ENCODE measurements at places on chromosomes 1 and 21.

GRCh38 chr1:91928026-91928425, 21.2 kb upstream of the BRDT start:
- DNase-seq = no peak

DNA sequence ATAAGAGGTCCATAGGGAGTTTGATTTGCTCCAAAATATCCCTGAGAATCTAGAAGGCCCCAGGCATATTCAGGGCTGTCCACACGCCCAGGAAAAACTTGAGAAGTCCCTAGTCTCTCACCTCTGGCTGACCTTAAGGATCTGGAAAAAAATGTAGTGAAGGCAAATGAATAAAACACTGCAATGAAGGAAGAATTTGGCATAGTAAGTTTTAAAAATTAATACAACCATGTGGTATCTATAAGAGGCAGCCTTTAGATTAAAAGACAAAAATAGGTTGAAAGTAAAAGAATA, 91.3 kb downstream of the COLGALT2 start:
- DNase-seq = no peak

DNA sequence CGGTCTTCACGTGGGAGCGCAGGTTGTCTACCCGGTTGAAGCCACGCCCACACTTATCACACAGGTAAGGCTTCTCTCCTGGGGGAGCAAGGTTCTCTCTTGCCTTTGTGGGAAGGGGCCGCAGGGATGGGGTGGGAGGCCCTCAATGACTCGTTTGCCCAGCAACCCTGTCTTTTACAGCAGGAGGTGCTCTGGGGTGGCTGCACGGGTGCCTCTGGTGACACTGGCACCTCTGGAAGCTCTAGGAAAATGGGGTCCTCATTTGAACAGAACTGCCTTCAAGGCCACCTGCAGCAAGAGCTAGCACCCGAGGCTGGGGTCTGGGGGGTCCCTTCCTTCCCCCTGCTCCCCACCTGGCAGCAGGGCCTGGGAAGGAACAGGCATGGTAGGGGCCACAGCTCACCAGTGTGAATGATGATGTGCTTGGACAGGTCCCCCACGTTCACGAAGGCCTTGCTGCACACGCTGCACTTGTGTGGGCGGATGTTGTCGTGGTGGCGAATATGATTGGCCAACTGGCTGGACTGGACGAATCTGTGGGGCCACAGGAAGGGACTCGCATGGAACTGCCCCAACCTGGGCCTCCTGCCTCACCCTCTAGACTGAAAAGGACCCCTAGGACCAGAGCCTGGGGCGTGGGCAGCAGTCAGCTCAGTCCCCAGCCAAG, 33.1 kb downstream of the ZBTB17 start:
- no peak for DNase-seq

- no peak for DNase-seq
Observed at GRCh38 chr1:200354243-200354642, 55.6 kb downstream of the ZNF281 start.

- no peak for DNase-seq
Observed at GRCh38 chr1:96804648-96805047, 83.1 kb downstream of the PTBP2 start.

DNA sequence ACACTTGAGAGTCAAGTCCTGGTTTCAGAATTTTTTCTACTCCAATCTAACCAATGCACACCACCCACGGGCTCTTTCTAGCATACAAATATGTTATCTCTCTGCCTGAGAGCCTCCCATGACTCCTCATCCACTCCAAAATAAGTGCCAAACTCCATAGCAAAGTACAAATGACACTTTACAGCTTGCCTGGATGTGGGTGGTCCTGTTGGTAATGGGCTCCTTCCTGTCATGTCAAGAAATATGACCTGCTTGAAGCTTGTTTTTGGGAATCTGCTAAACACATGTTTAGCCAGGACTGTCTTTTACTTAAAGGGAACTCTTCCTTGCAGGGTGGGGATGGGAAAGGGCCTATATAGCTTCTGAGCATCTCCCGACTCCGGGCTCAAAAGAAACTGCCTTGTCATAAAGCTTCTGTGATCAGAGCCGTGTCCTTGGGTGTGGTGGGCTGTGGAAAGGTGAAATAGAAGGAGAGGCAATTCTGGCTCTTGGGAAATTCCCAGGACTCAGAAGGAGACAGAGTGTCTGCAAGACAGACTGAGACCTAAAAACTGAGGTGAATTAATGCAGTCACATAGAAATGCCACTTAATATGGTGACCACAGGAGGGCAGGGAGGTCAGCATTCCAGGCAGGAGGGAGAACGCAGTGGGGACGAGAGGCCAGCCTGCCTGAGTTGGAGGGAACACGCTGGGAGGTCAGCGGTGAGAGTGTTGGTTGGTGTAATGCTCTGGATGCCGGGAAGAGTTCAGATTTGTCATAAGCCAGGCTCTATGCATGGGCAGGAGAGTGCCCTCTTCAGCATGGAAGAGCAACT, 6.1 kb upstream of the IGFN1 start:
- DNase-seq = no peak

- DNase-seq = no peak
Observed at GRCh38 chr1:20867062-20867461, 80.0 kb upstream of the HP1BP3 start.

- DNase-seq = no peak
Observed at GRCh38 chr1:2229037-2229864, 1.1 kb downstream of the SKI start.

- no peak for DNase-seq
Observed at GRCh38 chr1:37038227-37039093, 4.1 kb upstream of the GRIK3 start.

DNA sequence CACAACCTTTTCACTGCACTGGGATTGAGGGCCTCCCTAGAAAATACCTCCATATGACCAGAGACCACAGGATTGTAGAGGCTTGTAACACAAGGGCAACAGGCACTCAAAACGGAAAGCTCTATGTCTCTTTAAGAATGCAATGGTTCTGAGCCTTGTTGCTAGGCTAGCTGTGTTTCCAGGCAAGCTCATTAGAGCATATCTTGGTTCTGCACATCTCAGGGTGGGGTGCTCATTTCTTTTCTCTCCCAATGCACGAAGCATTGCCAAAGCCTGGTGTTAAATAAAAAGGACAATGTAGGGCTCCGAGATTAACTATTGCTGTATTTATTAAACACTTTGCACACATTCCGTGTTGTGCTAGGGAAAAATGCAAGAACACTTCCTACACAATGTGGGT, 315.9 kb downstream of the PRDM2 start:
- DNase-seq = no peak
